ENCODE measurements at places on chromosomes 7 and 10.

- no peak for DNase-seq
Measured at GRCh38 chr10:11331726-11332125, 279.7 kb downstream of the USP6NL start.

DNA sequence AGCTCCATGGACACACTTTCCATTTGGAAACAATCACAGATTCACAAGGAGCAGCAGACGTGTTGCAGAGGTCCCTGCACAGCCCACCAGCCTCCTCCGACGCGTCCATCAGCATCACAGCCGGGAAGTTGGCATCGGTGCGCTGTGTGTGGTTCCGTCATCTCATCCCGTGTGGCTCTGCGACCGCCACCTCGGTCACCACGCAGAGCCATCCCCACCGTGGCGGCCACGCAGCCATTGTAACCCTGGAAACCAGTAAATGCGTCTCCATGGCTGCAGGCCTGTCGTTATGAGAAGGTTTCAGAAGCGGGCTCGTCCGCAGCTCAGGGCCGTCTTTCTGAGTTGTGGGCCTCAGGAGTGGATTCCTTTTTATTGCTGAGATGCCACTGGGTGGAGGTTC lies 36.0 kb downstream of the FOXK1 start:
- no peak for DNase-seq

- no peak for DNase-seq
Measured at GRCh38 chr7:116741625-116742316, 69.8 kb downstream of the MET start.

GRCh38 chr10:80561950-80562349 lies 24.2 kb downstream of the SH2D4B start:
- DNase-seq: no peak

DNA sequence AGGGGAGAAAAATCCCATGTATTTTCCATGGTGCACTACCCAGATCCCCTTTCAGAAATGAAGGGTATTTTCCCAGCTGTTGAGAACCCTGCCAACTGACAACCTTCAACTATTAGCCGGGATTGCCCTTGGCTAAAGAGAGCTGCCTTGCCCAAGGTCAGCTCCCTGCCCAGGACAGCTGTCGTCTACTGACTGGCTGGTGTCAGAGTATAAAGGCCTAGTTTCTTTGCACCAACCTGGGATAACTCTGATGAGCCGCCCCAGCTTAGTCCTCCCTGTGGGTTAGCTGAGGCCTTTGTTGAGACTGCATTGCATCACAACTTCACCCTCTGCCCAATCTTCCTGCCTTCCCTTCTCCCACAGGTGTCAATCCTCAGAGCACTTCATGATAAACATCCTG lies 147.2 kb upstream of the RHEB start:
- no peak for DNase-seq

DNA sequence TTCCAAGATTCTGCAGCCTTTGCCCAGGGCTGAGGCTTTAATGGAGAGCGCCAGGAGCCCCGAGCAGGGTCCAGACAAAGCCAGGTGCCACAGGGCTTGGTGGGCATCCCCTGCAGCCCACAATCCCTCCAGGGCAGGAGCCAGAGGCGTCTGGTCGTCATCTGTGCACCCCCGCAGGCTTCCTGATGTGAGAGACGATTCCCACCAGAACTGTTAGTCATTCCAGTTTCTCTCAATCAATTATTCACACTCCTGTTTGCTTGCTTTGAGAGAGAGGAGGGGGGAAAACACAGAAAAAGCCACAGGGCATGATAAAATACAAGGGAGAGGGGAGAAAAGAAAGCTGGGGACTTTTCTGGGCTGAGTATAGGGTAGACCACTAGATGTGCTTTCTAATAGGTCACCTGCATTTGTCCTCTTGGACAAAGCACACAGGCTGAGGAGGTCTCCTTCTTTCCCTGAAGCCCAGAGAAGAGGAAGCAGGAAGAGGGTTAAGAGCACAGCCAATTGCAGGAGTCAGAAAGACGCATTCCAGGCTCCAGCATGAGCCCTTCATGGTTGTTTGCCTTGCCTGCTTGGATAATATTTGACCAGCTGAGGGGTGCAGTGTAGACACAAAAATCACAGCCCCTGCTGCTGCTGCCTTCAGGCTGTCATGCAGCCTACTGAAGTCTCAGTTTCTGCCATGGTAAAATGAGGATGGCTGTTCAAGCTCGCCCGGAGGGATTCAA lies 194.4 kb downstream of the PLXNA4 start:
- no peak for DNase-seq

- DNase-seq: no peak
Measured at GRCh38 chr7:30797176-30798040, 26.2 kb downstream of the MINDY4 start.

All from T-helper 2 cell (primary cell).